Kidney (tissue), 22 donors: ENCODE measurements at places on chromosomes 16 and 17. TPM values are rescaled to one million over a fixed set of nuclear protein-coding genes. Genes with fewer than 3 reads are reported as not detected.

Gene WIPI1
- 41.2 TPM for total RNA-seq

- H3K36me3 ChIP-seq = no peaks in the 10 kb centered on the region
- DNase-seq = no peak
- no peak overlapping the region for H3K4me3 ChIP-seq
- H3K27me3 ChIP-seq = no peaks in the 10 kb centered on the region
- H3K27ac ChIP-seq = peak overlapping the region; percentile 82
- H3K4me1 ChIP-seq = peaks cover 55% of the 10 kb centered on the region
Measured at GRCh38 chr17:75639327-75639726, 6.1 kb downstream of the SMIM5 start.

- no peak overlapping the region for H3K4me3 ChIP-seq
- peaks cover 14% of the 10 kb centered on the region for H3K4me1 ChIP-seq
- no peaks in the 10 kb centered on the region for H3K27me3 ChIP-seq
- no peaks in the 10 kb centered on the region for H3K36me3 ChIP-seq
- H3K27ac ChIP-seq = peak overlapping the region; percentile 48
- peak; percentile 78 for DNase-seq
Measured at GRCh38 chr16:75053791-75054555, 55.1 kb downstream of the ZNRF1 start.

Gene CPHXL2
- total RNA-seq = not detected

Gene IL34
- total RNA-seq = 7.4 TPM

- no peak overlapping the region for H3K4me3 ChIP-seq
- no peaks in the 10 kb centered on the region for H3K4me1 ChIP-seq
- no peak for DNase-seq
- H3K27me3 ChIP-seq = peaks cover 8% of the 10 kb centered on the region
- no peak overlapping the region for H3K27ac ChIP-seq
Measured at GRCh38 chr17:50560931-50561745, 623 bp downstream of the CACNA1G start.

GRCh38 chr17:32880671-32881453, 3.9 kb upstream of the MYO1D start:
- no peak for DNase-seq
- no peaks in the 10 kb centered on the region for H3K4me1 ChIP-seq
- H3K36me3 ChIP-seq = no peaks in the 10 kb centered on the region
- no peak overlapping the region for H3K4me3 ChIP-seq
- H3K27ac ChIP-seq = no peak overlapping the region

GRCh38 chr16:85369741-85370528, 243.2 kb upstream of the GSE1 start:
- no peak overlapping the region for H3K27ac ChIP-seq
- H3K4me3 ChIP-seq = no peak overlapping the region
- DNase-seq = peak; percentile 59

DNA sequence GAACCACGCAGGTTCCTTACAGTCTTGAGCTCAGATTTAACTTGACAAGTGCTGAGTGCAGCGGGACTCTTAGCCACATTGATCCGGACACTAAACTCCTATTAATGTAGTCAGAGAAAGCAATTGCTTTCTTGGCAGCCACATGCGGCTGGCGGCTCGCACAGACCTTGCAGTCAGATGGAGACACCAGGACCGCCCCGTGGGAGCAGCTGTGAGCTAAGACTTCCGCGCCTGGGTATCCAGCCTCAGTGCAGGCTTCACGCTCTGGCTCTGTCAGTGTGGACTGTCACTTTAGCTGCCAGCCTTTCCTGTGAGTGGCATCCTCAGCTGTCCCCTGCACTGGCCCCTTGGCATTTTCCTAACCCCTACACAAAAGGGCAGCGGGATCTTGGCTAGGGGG, 80.9 kb upstream of the NLRP1 start:
- H3K27me3 ChIP-seq = no peaks in the 10 kb centered on the region
- DNase-seq = no peak
- H3K4me3 ChIP-seq = no peak overlapping the region
- H3K4me1 ChIP-seq = no peaks in the 10 kb centered on the region

GRCh38 chr16:88341551-88342290, 41.0 kb upstream of the ZNF469 start:
- no peaks in the 10 kb centered on the region for H3K4me1 ChIP-seq
- H3K36me3 ChIP-seq = no peaks in the 10 kb centered on the region
- H3K27me3 ChIP-seq = no peaks in the 10 kb centered on the region
- no peak for DNase-seq

Gene C17orf75
- 19.4 TPM for total RNA-seq

DNA sequence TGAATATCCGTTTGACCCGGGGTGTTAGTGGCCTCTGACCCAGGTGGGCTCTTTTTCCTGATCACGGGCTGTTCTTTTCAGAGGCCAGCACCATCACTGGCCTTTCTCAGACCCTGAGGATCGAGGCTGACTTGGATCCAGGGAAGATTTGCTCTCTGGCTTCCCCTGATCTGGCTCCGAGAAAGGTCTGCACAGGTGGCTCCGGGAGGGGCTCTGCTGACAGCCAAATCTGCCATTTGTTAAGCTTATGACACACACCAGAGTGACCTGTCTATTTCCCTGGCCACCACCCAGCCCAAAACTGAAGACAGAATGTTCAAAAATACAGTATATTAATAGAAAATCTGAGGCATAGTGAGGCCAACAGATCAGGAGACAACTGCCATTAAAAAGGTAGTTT, 221.8 kb upstream of the TNRC6C start:
- no peaks in the 10 kb centered on the region for H3K27me3 ChIP-seq
- no peak for DNase-seq
- H3K36me3 ChIP-seq = no peaks in the 10 kb centered on the region
- H3K27ac ChIP-seq = no peak overlapping the region
- H3K4me1 ChIP-seq = peaks cover 14% of the 10 kb centered on the region
- H3K4me3 ChIP-seq = no peak overlapping the region

DNA sequence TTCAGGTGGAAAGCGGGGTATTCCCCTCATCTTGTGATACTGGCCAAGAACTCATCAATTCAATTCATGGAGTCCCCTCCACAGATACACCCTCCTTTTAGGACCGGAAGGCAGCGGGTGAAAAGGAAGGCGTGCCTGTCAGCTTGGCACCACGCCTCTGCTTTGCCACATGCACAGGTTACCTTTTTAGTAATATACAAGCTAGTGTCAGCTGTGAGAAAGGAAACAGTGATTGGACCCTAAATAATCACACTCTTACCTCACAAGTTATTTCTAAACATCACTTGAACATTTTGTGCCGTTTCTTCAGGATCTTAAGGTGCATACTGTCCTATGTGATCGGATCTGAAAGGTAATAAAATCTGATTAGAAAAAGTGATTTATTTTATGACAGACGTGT, 15.7 kb downstream of the ZDHHC7 start:
- H3K27me3 ChIP-seq = no peaks in the 10 kb centered on the region
- H3K27ac ChIP-seq = no peak overlapping the region
- H3K4me3 ChIP-seq = no peak overlapping the region
- no peaks in the 10 kb centered on the region for H3K36me3 ChIP-seq
- peaks cover 3% of the 10 kb centered on the region for H3K4me1 ChIP-seq
- no peak for DNase-seq

Gene FSCN2
- 3.8 TPM for total RNA-seq

GRCh38 chr17:81342269-81343070, 47.4 kb upstream of the SLC38A10 start:
- peak overlapping the region; percentile 86 for H3K4me3 ChIP-seq
- H3K27ac ChIP-seq = peak overlapping the region; percentile 95
- H3K36me3 ChIP-seq = no peaks in the 10 kb centered on the region
- no peaks in the 10 kb centered on the region for H3K4me1 ChIP-seq
- no peaks in the 10 kb centered on the region for H3K27me3 ChIP-seq
- DNase-seq = no peak

DNA sequence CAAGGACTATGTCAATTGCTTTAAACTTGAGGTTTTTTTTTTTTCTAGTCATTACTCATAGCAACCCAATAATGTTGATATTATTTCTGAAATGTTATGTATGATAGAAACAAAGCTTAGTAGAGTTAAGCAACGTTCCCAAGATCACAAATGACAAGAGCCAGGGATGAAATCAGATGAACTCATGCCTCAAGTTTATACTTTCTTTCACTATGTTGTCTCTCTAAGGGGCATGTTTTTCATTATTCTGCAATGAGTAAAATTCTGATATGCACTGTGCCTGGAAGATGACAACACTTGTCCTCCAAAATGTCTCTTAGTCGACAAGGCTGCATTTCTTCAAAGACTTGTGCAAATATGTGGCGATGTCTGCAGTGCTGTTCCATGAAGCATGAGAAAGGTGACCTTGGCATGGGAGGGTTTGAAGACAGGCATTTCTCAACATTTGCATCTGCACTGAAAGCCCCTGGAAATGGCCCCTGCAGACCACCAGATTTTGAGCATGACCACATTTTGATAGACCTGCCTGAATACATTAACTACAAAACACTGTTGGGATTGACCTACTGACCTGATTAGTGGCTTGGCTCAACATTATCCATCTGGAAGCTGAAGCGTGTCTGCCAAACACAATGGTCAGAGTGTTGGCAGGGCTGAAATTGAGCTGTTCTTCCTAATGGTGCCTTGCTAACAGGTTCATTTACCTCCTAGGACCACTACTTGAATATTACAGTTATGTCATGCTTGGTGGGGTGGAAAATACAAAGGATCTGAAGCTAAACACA, 1027.5 kb downstream of the CDH11 start:
- no peak overlapping the region for H3K4me3 ChIP-seq
- H3K4me1 ChIP-seq = no peaks in the 10 kb centered on the region

DNA sequence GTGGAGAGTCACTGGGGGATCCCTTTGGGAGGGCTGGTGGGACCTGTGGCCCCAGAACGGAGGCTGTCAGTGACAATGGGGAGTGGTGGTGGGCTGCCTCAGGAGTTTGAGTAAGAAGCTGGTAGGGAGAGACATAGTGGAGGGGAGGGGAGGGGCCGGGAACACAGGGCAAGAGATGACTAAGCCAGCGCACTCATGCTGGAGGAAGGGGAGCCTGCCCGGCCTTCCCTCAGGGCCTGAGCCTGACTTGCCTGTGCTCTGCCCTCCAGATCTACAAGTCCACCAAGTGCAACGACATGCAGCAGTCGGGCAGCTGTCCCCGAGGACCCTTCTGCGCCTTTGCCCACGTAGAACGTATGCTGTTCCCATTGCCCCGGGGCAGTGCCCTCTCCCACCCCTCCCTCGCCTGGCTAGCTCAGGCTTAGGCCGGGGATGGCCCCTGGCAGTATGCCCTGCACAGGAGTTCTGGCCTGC, 29.3 kb downstream of the UNC13D start:
- peaks cover 33% of the 10 kb centered on the region for H3K36me3 ChIP-seq
- no peaks in the 10 kb centered on the region for H3K4me1 ChIP-seq
- H3K27ac ChIP-seq = no peak overlapping the region
- peak; percentile 72 for DNase-seq

DNA sequence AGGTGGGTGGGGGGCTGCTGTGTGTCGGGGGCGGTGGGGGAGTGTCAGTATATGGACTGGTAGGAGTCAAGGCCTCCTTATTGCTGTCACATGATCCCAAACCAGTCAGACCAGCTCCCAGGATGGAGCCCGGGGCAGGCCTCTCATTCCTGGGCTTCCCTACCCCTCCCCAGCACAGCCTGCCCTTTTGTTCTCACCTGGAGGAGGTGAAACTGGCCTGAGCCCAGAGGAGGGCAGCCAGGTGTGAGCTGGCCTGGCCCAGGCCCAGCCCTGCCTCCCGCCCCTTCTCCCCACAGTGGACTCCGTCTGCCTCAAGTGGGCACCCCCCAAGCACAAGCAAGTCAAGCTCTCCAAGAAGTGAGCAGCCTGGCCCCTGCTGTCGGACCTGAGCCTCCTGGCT, 4.6 kb downstream of the PRSS8 start:
- peaks cover 17% of the 10 kb centered on the region for H3K4me1 ChIP-seq
- H3K27me3 ChIP-seq = no peaks in the 10 kb centered on the region
- H3K36me3 ChIP-seq = peaks cover 3% of the 10 kb centered on the region
- H3K4me3 ChIP-seq = no peak overlapping the region
- DNase-seq = peak; percentile 73
- H3K27ac ChIP-seq = peak overlapping the region; percentile 90

GRCh38 chr17:77679589-77679988, 278.9 kb upstream of the TNRC6C start:
- no peaks in the 10 kb centered on the region for H3K27me3 ChIP-seq
- H3K27ac ChIP-seq = no peak overlapping the region
- no peaks in the 10 kb centered on the region for H3K36me3 ChIP-seq
- DNase-seq = no peak
- H3K4me3 ChIP-seq = no peak overlapping the region

DNA sequence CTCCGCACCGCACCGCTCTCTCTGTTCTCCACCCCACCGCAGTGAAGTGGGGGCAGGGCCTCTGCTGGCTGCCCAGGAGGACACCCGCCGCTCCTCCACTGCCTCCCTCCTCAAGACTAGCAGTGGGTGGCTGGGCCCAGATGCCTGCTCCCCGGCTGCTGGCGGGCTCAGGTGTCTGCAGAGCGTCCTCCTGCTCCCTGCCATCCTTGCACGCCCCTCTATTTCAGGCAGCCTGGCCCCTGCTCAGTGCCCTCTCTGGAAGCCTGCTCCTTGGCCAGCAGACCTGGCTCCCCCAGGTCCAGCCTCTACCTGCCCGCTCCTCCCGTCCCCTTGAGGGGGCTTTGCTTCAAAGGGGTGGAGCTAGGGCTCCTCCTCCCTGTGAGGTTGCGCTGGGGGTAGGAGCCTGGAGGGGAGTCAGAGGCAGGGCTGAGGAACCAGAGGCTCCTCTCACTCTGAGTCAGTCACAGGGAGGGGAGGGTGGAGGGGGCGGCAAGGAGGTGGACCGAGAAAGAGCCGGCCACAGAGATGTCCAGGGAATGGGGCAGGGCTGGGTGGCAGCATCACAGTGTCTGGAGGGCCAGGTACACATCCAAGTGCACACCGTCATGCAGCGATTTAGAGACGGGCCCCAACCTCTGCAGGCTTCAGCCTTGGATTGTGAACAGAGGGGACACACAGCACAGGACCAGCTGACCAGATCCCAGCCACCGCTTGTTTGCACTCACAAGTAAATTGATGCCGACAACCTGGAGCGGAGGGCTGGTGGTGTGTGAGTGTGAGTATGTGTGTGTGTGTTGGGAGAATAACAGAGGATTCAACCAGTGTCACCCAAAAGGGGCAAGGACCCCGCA, 9.8 kb upstream of the TMEM92 start:
- H3K36me3 ChIP-seq = no peaks in the 10 kb centered on the region
- no peaks in the 10 kb centered on the region for H3K27me3 ChIP-seq
- H3K4me1 ChIP-seq = peaks cover 3% of the 10 kb centered on the region
- H3K4me3 ChIP-seq = no peak overlapping the region
- DNase-seq = peak; percentile 54

DNA sequence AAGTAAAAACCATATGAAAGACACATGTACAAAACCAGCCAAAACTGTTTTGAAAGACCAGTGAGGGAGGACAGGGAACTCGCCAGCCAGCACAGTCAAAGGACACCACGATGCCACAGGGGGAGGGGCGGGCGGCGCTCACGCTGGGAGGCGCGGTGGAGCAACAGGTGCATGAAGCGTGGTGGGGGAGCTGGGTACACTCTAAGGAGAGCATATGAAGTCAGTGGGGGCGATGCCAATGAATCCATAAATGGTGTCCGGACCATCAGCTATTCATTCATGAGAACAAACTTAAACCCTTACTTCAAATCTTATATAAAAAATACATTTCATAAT, 101.0 kb upstream of the DNAH17 start:
- no peaks in the 10 kb centered on the region for H3K27me3 ChIP-seq
- no peak overlapping the region for H3K27ac ChIP-seq
- no peaks in the 10 kb centered on the region for H3K36me3 ChIP-seq
- no peaks in the 10 kb centered on the region for H3K4me1 ChIP-seq
